Stimulated activated CD4-positive, alpha-beta T cell treated with anti-CD3 and anti-CD28 coated beads, Interleukin-1b, Interleukin-23, amount 100 ng/mL, for 4 hours (primary cell): ENCODE measurements at places on chromosomes 2 and 18.

DNA sequence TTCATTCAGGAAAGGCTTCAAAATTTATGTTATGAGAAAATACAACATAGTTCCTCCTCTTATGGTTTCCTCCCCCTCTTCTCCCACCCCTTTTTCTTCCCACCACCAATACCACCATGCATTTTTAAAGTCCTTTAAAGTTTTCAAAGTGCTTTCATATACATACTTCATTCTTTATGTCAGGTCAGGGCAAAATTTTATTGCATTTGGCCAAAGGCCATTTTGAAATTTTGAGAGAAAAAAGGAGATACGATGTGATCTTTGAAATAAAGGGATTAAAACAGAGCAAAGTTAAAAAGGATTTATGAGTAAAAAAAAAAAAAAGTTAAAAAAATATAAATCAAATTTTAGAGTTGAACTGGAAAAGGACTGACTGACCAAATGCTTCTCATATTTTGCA lies 792.5 kb upstream of the FANCL start:
- DNase-seq: no peak

DNA sequence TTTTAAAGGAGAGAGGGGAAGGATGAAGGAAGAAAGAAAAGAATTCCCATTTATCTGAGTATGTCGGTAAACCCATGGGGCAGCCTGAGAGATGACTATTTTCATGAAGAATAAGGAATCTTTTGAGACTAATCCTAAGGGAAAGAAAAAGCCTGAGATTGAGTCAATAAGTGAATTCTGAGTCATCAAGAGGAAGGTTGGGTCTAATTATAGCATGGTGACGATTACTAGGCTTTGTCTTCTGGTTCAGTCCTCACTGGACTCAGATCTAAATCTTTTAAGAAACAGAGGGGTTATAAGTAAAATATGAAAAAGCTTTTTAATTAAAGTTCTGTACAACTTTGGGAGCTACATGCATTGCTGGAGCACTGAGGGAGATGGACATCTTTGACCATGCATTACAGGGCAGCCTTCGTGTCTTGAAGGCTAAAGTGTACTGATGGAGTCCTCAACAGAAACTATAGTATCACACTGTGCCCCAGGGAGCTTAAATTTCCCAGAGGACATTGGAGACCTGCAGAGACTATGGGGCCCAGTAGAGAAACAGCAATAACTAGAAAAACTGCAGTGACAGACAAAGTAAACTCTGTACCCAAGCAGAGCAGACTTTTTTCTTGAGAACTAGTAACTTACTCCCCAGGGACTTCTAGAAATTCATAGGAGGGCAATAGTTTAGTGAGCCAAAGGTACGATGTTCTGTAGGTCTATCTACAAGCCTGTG lies 260.9 kb downstream of the RAD51AP2 start:
- no peak for DNase-seq

DNA sequence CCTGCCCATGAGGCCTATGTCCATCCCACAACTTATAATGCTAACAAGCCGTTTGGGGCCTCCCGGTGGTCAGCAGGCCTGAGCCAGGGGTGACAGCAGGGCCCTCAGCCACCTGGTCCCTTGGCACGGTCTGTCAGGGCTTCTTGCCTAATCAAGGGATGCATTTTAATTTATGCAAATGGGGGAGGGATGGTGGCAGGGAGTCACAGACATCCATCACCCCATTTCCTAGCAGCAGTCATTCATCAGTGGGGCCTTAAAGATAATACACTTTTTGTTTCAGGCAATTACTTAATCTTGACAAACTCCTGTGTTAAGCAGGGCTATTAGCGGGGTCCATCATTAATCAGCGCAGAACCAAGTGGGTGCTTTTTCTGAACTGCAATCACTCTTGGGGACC lies 174.5 kb downstream of the GLI2 start:
- no peak for DNase-seq

- DNase-seq: no peak
Measured at GRCh38 chr2:31765078-31765945, 184.6 kb upstream of the SRD5A2 start.

GRCh38 chr2:176542476-176542875 lies 273.2 kb downstream of the MTX2 start:
- DNase-seq: no peak

GRCh38 chr2:43759195-43759594 lies 14.6 kb upstream of the DYNC2LI1 start:
- DNase-seq: no peak

GRCh38 chr2:172693037-172693436 lies 42.6 kb upstream of the RAPGEF4 start:
- DNase-seq: peak; percentile 18

- DNase-seq: no peak
Measured at GRCh38 chr18:77130229-77131099, 2.1 kb downstream of the MBP start.

GRCh38 chr18:908758-909724 lies 4.4 kb downstream of the ADCYAP1 start:
- no peak for DNase-seq

DNA sequence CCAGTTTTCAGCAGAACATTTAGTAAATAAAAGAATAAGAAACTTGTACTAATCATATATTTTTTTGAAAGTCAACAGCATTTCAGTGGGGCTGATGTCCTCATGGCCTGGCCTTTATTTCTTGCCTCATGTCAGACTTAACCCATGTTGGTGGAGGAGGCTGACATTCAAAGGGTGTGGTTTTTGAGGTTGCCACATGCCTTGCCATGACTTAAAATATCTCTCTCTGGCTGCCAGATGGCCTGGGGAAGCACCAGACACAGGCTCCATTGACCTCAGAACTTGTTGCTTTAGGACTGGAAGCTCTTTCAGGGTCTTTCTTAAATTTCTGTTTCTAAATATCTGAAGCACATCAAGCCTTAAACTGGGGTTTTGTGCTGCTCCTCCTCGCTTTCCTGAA lies 32.5 kb upstream of the CD28 start:
- DNase-seq: no peak

GRCh38 chr18:31658670-31659575 lies 25.5 kb downstream of the B4GALT6 start:
- DNase-seq: no peak

DNA sequence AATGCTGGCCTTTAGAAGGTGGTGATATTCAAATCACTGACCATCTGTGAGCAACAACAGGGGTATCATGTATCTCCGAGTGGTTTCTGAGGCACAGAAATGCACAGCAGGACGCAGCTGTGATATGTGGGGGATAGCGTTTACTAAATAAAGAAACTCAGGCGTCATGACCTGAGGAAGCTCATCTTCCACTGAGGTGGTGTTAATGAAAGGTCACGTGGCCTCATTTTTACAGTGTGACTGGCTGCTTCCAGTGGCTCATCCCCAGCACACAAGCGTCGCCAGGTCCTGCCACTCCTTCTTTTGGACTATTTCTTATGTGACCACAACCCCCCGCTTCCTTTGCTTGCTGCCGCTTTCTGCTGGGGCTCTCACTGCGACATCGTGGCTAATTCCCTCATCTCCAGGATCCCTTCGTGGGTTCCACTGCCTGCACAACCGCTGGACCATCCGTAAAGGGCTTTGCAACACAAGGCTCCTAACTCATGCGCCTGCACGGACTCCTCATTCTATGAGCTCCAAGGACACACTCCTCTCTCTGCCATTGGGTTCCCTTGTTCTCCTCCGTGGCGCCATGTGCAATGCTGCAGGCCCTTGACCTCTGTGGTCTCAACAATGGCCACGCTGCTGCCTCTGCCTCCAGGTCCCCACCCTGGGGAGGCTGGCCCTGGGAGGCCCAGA lies 109.3 kb downstream of the MBP start:
- no peak for DNase-seq
